ENCODE measurements at places on chromosomes 7 and 10. TPM values are rescaled to one million over a fixed set of nuclear protein-coding genes. Genes with fewer than 3 reads are reported as not detected.

- DNase-seq = no peak
Observed at GRCh38 chr10:129777687-129778086, 186.4 kb downstream of the EBF3 start.

GRCh38 chr10:52256832-52257691 lies 57.0 kb upstream of the DKK1 start:
- no peak for DNase-seq

DNA sequence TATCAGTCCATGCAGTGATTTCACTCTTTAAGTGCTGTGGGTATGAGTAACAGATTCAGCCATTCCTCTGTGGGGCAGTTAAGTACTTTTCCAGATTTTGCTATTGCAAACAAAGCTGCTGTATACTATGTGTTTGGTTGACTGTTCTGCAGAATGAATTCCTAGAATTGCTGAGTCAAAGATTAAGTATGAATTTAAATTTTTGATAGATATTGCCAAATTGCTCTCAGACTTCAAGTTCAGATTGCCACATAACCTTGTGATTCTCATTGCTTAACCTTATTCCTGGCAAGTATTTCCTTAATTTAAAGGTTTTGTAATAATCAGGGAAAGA lies 21.6 kb upstream of the SAR1A start:
- DNase-seq = no peak

GRCh38 chr10:128958834-128959690 lies 508.0 kb upstream of the MGMT start:
- peak; percentile 28 for DNase-seq

- DNase-seq = peak; percentile 61
Observed at GRCh38 chr10:43407148-43407575, 1.8 kb downstream of the HNRNPF start.

GDF10 gene
- 1.7 TPM for polyA plus RNA-seq

MMD2 gene
- 0.23 TPM for polyA plus RNA-seq

NME8 gene
- 0.53 TPM for polyA plus RNA-seq

CCDC7 gene
- 6.2 TPM for polyA plus RNA-seq
